ENCODE measurements at places on chromosomes 1 and 21. TPM values are rescaled to one million over a fixed set of nuclear protein-coding genes. Genes with fewer than 3 reads are reported as not detected.

DNA sequence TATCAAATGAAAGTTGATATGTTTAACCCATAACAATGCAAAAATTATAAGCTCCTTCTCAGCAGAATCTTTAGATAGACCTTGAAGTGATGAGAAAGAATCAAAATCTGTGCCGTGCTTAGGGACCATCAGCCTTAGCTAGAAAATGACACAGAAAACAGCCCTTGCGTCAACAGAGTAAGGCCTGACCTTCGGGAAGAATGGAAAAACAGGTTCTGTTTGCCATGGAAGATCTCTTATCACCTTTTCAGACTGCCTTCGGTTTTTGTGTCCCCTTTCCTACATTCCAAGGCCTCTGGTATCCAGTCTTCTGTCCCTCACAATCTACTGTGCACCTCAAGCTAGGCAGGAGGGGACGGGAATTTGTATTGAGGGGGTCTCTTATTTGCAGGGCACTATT is 37.6 kb upstream of the DPT start:
- DNase-seq: no peak

DNA sequence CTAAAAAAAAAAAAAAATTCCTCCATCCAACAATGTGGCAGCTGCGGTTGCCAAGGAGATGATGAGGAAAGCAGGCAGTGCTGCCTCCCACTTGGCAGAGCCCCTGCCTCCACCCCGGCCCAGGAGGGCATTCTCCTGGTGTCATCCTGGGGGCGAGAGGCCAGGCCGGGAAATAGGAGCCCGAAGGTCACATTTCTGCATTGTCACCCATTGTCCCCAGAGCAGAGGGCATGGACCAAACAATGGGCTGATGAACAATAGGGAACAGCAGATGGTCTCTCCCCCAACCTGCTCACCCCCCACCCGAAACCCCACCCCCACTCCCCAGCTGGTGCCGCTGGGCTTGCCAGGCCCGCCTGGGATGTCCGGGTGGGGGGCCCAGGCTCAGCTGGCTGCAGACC is 37.3 kb downstream of the CAMK2N1 start:
- DNase-seq: no peak

SLC1A7 gene
- not detected for total RNA-seq

SEMA6C gene
- total RNA-seq: 1.4 TPM

S100A16 gene
- not detected for total RNA-seq

Measured in activated naive CD8-positive, alpha-beta T cell treated with anti-CD3 and anti-CD28 coated beads for 36 hours (primary cell).